ENCODE measurements at places on chromosomes 16 and 17.

DNA sequence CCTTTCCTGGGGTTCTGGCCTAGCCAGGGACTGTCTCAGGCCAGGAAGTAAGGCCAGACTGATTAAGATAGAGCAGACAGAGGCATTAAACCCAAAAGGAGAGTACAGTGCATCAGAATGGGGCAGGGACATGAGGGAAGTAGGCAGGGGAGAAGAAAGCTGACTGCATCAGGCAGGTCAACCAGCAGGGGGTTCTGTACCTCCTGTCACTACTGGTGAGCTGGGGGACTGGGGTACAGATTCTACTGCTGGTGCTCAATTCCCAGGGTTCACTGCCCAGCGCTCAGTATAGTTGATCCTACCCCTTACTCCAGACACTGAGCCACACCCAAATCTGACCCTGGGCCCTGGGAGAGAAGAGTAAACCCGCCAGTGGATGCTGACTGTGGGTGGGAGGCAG, 12.9 kb upstream of the MTMR4 start:
- no peak for DNase-seq

GRCh38 chr17:72095316-72095715, 25.5 kb upstream of the SOX9 start:
- no peak for DNase-seq

DNA sequence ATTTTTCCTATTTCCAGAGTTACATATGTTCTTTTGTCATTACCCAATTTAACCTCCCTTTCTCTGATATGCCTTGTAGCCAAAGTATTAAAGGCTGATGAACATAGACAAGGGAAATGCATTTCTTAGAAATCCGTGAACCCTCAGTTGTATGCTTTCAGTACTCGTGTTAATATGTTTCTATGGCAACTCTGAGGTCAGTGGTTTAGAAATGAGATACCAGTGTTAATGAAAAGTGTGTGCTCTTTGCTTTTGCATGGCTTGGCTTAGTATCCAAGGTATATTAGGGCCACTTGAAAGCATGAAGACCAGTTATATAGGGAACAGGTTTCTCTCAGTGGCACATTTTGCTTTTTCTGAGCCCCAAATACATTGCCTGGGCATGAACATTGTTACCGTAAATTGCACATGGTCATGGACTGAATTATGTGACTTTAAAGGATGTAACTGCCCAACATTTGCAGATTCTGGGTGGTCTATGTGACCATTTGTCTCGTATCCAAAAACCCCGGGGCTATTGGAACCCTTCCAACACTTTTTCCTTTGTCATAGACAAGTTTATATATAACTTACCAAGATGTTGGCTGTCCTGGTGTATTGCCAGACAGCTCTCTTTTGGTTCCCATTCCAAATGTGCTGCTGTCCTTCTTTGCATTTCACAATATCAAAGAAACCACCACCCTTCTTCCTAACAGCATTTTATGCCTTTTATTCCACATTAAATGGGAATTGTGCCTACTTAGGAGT, 17.5 kb downstream of the ABHD15 start:
- DNase-seq: no peak

GRCh38 chr17:33572615-33573014, 279.5 kb upstream of the ASIC2 start:
- no peak for DNase-seq

DNA sequence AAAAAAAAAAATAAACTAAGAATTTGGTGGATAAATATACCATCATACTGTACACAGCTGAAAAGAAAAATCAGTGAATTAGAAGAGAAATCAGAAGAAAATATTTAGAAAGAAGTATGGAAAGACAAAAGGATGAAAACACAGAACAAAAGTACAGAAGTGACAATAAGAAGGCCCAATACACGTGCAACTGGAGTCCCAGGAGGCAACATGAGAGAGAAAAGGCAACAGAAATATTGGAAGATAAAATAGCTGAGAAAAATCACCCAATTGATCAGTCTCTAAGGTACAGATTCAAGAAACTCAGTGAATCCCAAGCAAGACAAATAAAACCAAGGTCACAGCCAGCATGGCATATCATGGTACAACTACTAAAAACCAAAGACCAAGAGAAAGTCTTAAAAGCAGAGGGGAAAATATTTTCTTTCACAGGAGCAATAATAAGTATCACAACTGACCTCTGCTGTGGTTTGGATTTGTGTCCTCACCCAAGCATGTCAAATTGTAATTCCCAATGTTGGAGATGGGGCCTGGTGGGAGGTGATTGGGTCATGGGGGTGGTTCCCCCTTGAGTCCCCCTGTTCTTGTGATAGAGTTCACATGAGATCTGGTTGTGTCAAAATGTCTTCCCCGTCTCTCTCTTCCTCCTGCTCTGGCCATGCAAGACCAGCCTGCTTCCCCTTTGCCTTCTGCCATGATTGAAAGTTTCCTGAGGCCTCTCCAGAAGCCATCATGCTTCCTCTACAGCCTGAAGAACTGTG, 20.2 kb upstream of the ENGASE start:
- DNase-seq: no peak

DNA sequence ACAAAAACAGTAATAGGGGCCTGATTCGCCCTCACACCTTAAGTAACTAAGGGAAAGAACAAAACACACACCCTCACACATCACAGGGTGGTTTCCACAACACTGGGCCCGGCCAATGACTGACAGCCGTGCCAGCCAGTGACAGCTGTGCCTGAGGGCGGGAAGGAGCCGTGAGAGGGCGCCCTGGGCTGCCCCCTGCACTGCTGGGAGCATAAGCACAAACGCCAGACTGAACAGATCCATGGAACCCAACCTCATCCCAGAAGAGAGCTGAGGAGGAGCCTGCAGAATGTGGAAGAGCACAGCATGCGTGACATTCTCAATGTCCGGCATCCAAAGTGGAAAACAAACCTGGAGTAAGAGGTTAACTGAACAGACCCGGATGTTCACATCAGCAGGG, 16.0 kb downstream of the CSNK1D start:
- DNase-seq: peak; percentile 92

DNA sequence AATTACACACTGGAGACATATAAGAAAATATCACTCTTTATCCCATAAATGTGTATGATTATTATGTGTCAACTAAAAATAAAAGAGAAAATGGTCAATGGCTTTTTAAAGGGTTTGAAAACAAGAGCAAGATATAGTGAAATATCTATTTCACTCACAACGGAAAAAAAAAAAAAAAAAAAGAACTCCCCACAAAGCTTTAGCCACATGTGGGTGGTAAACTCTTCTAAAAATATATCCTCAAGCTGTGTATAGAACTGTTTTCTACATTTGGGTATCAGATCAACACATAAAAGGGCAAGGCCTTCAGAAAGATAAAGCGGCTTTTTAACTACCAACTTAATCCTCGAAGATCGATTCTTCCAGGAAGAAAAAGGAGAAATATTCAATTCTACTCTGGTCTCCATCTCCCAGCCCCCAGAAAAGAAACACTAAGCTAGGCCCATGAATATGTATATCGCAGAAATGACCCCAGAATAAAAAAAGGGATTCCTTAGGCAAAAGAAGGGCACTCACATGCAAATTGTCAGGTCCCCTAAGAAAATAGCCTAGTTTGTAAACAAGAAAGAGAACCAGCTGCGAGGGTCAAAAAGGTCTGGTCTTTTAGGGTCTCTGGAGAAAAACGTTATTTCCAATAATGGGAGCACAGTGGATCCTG, 4.4 kb downstream of the LITAF start:
- no peak for DNase-seq

DNA sequence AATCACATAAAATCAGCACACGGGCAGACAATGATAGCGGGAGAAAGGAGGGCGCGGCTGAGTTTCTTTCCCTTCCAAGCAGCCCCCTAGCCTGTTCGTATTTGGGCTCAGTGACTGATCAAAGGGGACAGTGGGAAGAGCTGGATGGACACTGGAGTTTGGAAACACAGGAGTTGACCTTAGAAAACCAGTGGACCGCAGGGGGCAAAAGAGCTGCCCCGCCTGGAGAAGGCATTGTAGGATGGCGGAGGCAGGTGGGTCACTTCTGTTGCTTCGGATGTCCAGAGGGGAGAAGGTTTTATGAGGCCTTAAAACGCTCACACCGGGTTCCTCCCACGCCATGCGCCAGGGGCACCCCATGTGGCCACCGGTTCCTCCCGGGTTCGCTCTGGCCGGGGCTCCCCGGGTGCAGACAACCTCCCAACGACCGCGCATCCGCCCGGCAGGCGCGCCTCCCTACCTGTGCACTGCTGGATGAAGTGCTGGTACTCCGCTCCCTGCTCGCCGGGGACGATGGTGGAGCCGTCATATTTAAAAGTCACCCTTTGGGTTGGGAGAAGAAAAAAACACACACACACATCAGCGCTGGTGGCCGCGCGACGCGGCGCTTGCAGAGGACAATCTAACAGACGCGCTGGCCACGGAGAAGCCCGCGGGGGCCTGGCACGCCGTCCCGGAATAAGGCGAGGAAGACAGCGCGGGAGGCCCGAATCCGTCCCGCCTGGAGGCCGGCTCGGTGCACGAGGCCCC, 662 bp downstream of the COTL1 start:
- DNase-seq: peak; percentile 54

GRCh38 chr17:29828676-29829284, 101.2 kb downstream of the SSH2 start:
- no peak for DNase-seq
